ENCODE measurements at places on chromosomes 12 and 14.

- DNase-seq = no peak
Measured at GRCh38 chr14:103108749-103109207, 14.3 kb downstream of the EXOC3L4 start.

- DNase-seq = peak; percentile 9
Measured at GRCh38 chr14:67166450-67166853, 22.8 kb upstream of the GARIN2 start.

DNA sequence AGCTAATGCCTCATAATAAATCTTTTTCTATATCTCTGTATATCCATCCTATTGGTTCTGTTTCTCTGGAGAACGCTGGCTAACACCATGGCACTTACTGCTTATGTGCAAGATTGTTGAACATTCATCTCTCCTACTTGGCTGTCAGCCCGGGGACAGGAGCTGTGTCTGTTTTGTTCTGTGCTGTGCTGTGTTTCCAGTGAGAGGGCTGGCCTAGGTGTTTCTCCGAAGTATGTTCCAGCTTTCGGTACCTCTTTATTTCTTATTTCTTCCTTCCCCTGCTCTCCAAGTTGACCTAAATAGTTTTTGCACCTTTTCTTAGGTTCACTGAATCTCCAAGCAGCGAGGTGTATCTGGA is 18.8 kb upstream of the NR4A1 start:
- DNase-seq = no peak

GRCh38 chr12:105451211-105451610 is 120.7 kb downstream of the C12orf75 start:
- no peak for DNase-seq

DNA sequence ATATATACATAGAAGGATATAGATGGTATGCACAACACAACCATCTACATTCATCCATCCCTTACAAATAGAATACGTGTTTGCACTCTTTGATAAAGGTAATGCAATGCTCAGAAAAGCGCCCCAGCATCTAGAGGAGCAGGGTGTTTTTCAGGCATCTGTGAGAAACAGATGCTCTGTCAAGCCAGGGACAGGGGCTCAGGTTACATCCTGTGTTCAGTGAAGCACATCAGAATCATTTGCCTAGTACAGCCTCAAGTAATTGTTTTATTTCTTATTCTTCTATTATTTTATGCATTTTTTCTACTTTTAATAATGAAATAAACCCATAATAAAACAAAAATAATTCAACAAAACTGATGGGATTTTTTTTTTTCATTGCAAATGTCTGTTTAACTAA is 50.5 kb upstream of the HIF1A start:
- no peak for DNase-seq

GRCh38 chr12:8823565-8824300 is 1.3 kb downstream of the A2ML1 start:
- DNase-seq = no peak

- DNase-seq = no peak
Measured at GRCh38 chr14:32319368-32320049, 9.6 kb upstream of the AKAP6 start.

GRCh38 chr14:100471441-100472093 is 115.7 kb downstream of the BEGAIN start:
- DNase-seq = no peak

DNA sequence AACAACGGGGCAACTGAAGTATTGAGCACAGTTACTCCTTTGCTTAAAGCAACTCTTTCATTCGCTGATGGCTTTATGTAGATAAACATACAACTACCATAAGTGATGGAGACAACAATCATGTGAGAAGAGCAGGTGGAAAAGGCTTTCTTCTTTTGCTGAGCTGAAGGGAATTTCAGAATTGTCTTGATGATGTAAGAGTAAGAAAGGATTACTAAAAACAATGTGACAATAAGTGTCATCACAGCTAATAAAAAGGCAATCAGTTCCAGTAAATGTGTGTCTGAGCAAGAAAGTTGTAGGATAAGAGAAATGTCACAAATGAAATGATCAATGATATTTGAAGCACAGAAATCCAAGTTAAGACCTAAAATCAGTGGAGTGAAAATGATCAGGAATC is 647 bp downstream of the OR6C70 start:
- no peak for DNase-seq

GRCh38 chr14:81007131-81007530 is 51.7 kb downstream of the TSHR start:
- no peak for DNase-seq

- DNase-seq = no peak
Measured at GRCh38 chr14:42927313-42927712, 1320.6 kb downstream of the LRFN5 start.

Measured in stimulated activated CD4-positive, alpha-beta T cell treated with anti-CD3 and anti-CD28 coated beads, Interleukin-1b, Interleukin-23, amount 100 ng/mL, for 1 hour (primary cell).